ENCODE measurements at places on chromosomes 7 and 10.

DNA sequence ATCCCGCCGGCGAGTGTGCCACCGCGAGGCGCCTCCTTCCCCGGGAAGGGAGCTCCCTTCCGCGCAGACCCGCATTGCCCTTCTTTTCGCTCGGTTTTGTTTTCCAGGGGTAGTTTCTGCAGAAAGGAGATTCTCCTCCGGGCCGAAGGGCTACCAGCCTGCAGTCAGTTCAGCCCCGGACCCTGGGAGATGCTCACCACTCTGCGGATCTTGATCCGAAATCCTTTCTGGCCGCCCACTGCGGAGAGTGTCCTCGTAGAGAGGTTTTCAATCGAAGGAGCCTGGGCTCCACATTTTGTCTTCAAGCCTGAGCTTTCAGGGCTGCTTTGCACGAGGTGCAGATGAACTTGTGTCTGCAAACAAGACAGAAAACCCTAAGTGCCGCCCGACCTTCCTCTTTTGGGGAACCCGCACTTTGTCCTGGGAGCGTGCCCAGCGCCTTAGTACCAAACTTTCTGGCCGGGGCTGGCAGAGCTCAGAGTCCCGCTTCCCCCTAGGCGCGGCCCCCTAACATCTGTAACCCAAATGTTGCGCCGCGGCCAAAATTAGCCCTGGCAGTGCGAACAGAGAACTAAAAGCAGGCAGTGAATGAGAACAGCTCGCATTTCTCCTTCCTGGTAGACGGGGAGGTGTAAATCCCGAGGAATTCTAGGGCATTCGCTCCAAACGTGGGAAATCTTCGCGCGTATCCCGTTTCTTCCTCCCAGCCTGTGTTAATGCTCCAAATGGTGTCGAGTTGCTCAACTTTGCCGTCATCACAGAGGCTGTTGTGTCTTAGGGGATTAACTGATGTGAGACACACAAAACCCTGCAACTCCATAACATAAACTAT is 6.7 kb upstream of the EN2 start:
- DNase-seq, result no peak

DNA sequence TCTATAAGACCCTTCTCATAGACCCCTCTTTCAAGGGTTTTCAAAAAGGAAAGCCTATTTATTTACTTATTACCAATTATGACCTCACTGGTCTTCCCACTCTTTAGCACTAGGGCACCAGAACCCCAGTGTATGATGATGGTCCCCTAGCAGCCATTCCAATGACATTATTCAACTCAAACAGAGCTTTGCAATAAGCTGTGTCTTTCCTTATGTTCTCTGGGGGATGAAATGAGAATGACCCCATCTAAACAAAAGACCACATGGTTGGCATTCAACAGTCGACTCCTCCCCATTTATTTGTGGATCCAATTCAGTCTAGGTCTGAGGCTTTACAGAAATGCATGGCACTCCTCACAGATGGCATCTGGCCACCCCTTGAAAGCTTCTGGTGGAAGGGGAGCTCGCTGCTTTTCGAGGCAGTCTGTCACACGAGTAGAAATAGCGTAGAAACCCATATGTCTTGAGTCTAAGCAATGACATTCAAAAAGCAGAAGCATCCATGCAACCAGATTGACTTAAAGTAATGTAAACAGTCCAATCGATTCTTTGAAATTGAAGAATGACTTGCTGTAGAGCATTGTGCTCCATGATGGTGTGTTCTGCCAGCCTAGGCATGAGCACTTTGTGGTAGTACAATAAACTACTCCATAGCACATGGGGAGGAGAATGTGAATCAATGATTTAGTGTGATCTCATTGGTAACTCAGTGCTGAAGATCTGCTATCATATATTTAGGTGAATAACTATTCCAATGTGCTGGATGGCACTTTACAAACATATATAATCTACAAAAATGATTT is 29.8 kb downstream of the NRP1 start:
- no peak for DNase-seq

DNA sequence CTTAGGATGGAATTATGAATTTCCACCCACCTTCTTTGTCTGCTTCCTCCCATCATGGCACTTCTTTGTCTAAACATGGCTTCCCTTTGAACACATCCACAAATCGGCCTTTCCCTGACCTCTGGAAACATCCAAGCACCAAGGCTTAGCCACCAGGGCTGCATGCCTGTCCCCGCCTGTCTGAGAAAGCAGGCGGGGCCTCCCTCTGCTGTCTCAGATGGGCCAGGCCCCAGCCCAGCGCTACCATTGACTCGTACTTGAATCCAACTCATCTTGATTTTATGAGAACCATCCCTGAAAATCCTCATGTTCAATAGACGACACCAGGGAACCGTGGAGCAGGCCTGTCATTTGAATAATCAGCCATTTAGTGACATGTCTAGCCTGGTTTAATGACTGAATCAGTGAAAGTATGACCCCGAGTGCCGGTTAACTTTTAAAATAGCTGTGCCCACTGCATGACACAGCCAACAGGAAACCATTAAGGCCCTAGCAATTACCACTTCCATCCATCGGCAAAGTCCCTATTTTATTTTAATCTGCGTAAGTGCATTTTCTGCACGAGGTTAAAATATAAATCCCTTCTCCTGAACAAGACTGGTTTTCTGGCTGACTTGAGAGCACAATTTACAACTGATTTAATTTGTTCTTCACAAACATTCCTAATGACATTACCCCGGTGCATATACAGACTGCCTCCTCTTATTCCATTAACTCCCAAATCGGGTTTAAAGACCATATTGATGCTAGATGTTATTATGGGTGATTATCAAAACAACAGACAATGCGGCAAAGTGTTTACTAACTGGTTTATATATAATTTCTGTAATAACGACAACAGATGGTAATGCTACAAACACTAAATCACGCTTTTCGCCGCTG is 194.7 kb downstream of the BUB3 start:
- DNase-seq, result no peak

DNA sequence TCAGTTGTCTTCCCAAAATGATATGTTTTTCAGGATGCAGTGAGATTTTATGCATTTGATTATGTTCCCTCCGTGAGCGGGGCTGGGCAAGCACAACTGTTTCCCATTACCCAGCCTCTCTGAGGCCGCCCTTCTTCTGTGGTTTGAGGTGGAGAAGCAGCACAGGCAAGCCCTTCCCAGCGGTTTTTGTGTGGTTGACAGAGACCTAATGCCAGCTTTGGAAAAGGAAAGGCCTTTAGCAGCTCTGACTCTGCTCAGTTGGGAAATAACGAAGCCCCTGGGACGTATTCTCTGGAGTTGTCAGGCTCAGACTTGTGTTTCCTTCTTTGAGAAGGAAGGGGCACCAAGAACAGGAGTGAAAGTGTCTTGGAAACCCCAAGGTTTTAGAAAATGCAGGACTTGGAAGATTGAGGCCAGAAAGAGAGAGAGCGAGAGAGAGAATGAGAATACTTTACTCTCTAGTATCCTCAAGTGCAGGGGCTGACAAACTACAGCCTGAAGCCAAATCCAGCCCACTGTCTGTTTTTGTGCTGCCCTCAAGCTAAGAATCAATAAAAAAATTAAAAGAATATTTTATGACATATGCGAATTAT is 20.6 kb upstream of the PDCD4 start:
- peak; percentile 22 for DNase-seq

- no peak for DNase-seq
Observed at GRCh38 chr10:48568546-48568945, 36.3 kb downstream of the ARHGAP22 start.

GRCh38 chr10:32105782-32106382 is 49.7 kb upstream of the KIF5B start:
- no peak for DNase-seq

- DNase-seq, result no peak
Observed at GRCh38 chr7:68146983-68147382, 1150.3 kb downstream of the TYW1 start.

DNA sequence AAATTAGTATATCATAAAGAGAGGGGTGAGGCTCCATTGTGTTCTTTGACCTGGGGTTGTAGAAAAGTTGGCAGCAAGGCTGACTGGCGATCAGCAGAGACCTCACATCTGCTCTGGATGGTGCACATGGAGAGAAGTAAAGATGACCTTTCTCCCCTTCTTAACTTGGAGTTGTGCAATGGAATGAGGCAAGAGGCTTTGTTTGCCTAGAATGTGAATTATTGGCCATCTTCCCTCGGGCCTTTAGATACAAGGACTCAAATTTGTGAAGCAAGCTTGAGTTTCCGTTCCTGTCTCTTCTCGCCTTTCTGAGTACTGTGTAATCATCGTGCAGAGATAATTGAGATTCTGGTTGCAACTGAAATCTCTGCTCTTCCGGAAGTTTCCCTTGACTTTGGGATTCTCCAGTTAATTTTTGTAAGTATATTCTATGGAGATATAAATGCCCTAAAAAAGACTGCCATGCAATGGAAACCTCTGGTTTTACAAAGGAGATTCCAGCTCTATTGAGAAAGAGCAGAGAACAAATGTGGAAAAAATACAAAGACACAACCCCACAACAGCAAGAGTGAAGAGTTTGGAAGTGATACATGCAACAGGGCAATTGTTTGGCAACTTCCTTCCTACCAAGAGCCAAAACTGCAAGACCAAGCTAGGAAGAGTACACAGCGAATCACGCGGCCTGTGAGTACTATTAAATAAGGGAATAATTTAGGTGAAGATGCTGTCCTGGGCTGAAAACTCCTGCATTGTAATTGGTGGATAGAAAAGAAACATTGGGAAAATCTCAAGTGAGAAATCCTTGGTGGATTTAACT is 542.3 kb upstream of the NRP1 start:
- DNase-seq, result no peak

DNA sequence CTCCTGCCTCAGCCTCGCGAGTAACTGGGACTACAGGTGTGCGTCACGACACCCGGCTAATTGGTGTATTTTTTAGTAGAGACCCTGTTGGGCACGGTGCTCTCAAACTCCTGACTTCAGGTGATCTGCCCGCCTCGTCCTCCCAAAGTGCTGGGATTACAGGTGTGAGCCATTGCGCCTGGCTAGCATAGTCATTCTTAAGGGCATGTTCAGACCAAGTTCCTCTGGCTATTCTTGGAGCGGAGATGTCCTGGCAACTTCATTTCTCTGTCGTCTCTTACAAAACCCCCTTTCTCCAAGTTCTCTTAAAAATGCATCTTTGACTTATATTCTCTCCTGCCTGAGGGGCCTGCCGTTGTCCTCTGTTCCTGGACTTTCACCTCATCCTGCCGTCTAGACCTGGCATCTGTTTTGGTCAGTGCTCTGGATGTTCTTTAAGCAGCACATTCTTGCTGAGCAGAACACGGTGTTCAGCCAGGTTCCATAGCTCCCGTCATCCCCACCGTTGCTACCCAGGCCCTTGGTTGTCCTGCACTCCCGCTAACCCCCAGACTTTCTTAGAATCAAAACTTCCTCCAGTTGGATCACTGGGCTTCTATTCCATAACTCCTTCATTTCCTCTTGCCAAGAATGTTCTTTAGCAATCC is 509.9 kb upstream of the GALNT17 start:
- no peak for DNase-seq

GRCh38 chr10:30789806-30790205 is 160.3 kb upstream of the LYZL2 start:
- no peak for DNase-seq

GRCh38 chr7:124762611-124763143 is 2.9 kb downstream of the GPR37 start:
- DNase-seq, result no peak

- DNase-seq, result no peak
Observed at GRCh38 chr7:32477649-32477980, 12.6 kb downstream of the LSM5 start.

GRCh38 chr7:19284136-19284535 is 138.9 kb upstream of the FERD3L start:
- DNase-seq, result no peak

DNA sequence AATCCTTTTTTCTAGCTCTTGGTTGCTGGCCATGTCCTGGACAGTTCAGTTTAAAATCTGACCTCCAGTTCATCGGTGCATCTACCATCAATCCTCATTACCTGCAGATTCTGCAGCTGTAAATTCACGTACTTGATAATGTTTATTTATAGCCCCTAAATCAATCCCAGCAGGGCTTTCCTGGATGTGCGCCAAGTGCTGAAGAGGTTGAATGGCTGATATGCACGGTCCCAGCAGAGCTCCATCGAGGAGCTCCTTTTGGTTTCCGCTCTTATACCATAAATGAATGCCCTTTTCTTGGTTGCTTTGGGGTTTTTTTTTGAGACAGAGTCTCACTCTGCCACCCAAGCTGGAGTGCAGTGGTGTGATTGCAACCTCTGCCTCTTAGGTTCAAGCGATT is 91.2 kb upstream of the CCZ1B start:
- no peak for DNase-seq

DNA sequence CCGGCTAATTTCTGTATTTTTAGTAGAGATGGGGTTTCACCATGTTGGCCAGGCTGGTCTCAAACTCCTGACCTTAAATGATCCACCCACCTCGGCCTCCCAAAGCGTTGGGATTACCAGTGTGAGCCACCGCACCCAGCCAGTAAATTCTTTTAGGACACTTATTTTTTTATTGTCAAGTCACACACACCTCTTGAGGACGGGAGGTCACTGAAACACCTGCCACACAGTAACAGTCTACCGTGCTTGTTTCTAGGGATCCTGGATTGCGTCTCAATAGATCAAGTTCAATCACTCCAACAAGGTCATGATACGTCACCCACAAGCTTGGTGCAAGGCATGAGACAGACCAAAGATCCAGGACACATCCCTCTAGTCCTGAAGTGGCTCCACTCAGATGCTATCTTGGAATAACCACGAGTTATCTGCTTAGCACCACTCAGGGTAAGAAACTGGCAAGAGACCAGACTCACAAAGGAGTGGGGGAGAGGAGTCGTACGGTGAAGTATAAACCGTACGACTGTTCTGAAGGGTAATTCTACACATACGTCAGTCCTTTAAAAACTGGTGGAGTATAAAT is 58.9 kb upstream of the NCAPG2 start:
- no peak for DNase-seq

- no peak for DNase-seq
Observed at GRCh38 chr10:94397549-94398370, 4.6 kb upstream of the TBC1D12 start.

DNA sequence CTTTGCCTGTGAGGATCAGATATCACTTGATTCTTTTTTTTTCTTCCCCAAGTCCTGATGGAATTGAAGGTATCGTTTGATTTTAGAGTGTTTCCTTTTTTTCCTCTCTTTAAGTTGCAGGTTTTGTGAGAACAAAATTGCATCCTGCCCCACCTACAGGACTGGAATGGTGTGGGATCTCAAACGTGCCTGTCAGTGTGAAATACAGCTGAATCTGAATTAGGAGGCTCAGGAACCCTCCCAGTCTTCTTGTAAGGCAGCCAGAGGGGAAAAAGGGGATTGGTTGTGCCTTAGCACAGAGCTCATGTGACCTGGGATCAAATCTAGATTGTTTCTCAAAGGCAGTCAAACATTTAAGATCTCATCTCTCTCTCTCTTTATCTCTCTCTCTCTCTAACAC is 32.7 kb upstream of the KLHL7 start:
- no peak for DNase-seq

- DNase-seq, result no peak
Observed at GRCh38 chr7:109868215-109868860, 1222.6 kb upstream of the LRRN3 start.

DNA sequence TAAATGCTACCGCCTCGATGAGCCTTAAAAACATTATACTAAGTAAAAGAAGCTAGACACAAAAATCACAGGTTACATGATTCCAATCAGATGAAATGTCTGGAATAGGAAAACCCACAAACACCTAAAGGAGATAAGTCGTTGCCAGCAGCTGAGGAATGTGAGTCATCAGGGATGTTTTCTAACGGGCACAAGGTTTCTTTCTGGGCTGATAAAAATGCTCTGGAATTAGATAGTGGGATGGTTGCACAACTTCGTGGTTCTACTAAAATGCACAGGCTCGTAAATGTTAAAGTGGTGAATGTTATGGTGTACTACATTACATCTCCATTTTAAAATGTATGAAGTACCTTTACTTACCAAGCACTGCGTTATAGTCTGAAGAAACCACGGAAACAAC is 9.7 kb downstream of the ABLIM1 start:
- DNase-seq, result no peak

- no peak for DNase-seq
Observed at GRCh38 chr10:101940916-101941315, 97.3 kb upstream of the KCNIP2 start.

All from activated gamma-delta T cell treated with anti-CD3 and anti-CD28 coated beads, Interleukin-2, amount 50 U/mL, for 16 hours (primary cell).